Naive thymus-derived CD8-positive, alpha-beta T cell (primary cell): ENCODE measurements at places on chromosomes 3 and 15.

- no peak for DNase-seq
Observed at GRCh38 chr3:187902041-187902471, 156.8 kb upstream of the BCL6 start.

- DNase-seq = no peak
Observed at GRCh38 chr3:157093096-157093495, 66.9 kb downstream of the CCNL1 start.

DNA sequence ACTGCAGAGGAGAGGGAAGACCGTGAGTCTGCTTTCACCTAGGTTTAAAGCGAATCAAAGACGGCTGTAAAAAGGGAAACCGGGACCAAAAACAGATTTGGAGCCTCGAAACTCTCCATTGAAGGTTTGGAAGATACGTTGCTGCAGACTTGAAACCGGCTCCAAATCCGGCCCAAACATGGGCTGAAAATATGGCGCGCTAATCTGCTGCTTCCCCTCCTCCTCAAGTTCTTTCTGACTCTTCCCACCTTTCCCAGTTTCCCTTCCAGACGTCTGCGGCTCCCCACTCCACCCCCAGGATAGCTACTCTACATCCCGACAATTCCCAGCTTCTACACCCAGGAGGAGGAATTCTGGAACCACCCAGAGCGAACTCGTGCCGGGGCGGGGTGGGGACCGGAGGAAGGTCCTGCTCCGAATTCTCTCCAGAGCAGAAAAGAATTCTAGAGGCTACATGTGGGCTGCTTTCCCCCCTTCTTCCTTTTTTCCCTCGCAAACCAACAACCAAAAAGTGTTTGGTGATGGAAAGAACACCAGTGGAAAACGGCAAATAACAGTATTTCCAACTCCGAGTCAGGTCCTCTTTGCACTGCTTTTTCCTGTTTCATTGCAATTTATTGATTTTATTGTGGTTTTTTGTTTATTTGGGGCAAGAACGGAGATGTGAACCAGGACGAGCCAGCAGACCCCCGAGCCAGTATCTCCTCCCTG is 8.5 kb downstream of the EOMES start:
- no peak for DNase-seq

DNA sequence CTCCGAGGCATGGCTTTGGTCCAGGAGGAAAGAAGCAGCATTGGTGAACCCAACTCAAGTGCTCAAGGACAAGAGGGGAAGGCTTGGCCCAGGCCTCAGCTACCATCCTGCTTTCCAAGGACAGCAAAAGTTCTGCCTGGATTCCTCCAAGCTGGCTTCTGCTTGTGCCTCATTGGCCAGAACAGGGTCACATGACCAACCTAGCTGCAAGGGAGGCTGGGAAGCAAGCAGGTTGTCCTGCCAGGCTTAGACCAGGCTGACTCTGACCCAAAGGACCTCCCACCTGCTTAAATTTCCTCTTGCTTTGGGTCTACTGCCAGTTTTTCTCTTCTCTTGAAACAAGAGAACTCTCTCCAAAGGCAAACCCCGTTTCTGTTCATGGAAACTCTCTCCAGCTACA is 70.7 kb downstream of the RPN1 start:
- no peak for DNase-seq

DNA sequence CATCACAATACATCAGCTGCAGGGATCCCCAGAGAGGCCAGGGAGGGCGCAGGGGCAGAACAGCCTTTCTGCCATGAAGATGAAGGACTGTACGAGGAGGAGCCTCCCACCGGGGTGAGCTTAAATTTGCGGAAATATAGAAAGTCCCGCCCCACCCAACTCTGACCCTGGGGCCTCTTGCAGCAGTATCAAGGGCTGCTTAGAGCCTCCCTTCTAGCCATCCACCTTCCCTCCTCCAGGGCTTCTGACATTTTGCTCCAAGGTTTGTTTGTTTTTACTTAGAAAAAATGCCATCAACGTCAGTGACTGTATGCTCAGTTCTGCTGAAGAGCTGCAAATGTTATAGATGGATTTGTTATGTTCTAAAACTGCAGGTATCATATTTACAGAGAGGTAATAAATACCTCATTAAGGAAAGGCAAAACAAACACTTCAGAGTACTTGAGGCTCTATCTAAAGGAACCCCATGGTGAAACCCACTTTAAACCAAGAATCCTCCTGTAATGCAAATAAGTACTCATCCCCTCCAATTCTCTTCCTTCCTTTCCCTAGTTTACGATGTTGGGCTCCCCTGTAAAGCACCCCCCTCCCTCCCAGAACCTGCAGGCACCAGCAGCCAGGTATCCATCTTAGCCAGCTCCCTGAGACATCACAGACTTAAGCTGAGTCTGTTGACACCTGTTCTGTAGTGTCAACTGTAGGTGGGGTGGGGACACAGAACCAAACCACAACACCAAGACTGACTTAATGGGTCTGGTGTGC is 30.5 kb downstream of the RFTN1 start:
- no peak for DNase-seq
